Stimulated activated CD4-positive, alpha-beta T cell treated with anti-CD3 and anti-CD28 coated beads, Interleukin-15, amount 100 ng/mL, for 24 hours (primary cell): ENCODE measurements at places on chromosomes 11 and 22.
A peak's percentile ranks its signal among the peaks of the same experiment; 100 is the strongest.

DNA sequence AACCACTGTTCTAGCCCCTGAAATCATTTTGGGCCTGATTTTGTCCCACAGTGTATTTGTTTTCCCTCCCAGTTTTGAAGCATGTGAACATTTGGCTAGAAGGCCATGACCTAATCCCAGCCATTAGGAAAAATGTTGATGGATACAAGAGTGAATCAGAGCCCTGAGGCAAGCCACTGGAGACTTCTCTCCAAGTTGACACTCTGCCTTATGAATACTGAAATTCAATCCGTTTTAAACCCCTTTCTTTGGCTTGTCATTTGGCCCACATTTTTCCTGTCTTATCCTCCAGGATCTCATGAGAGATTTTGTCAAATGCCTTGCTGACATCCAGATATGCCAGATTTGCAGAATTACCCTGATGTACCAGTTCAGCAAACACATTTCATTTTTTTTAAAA, 158.8 kb downstream of the FAT3 start:
- no peak for DNase-seq

GRCh38 chr11:47905358-47906059, 57.4 kb upstream of the NUP160 start:
- DNase-seq = no peak

DNA sequence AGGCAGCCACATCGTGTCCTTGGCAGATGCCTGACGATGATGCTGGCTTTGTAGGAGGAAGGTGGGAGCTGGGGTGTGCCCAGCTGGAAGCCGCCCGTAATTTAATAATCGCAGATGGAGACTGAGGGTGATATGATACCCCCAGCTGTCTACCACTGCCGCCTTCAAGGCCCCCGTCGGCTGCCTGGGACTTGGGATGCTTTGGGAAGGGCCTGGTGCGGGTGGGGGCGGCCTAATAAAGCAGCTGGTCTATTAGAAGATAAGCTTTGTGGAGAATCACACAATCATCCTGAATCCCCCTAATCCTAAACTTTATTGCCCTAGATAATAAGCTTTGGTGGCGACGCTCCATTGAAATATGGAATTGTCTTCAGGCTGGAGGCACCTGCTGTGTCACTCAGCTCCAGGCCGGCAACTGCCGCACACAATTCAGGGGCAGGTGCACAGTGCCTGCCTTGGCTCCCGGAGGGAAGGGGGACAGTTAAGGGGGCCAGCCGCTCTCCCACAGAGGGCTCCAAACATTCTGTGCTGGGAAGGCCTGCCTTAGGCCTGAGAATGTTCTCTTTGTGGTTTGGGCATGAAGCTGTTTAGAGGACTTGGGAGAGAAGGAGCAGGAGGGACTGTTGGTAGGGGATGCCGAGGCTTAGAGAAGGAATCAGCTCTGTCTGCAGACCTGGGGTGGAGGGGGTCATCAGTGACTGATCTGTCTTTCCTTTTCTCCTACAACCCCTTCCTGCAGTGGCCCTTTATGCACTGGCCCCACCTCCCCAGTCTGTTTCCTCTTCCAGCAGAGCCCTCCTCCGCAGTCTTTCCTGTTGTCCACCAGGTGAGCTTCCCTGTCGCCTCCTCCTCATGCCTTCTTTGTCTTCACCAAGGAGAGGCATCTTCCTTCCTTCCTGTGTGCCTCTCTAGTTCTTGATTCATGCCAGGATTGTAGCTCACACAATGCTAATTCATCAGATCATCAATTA, 65.3 kb downstream of the ARL14EP start:
- no peak for DNase-seq

GRCh38 chr22:42294034-42294985, 23.9 kb upstream of the TCF20 start:
- peak; percentile 30 for DNase-seq

GRCh38 chr11:73324116-73324515, 16.0 kb downstream of the ARHGEF17 start:
- no peak for DNase-seq

- no peak for DNase-seq
Measured at GRCh38 chr22:26008587-26008986, 160.7 kb upstream of the SEZ6L start.

DNA sequence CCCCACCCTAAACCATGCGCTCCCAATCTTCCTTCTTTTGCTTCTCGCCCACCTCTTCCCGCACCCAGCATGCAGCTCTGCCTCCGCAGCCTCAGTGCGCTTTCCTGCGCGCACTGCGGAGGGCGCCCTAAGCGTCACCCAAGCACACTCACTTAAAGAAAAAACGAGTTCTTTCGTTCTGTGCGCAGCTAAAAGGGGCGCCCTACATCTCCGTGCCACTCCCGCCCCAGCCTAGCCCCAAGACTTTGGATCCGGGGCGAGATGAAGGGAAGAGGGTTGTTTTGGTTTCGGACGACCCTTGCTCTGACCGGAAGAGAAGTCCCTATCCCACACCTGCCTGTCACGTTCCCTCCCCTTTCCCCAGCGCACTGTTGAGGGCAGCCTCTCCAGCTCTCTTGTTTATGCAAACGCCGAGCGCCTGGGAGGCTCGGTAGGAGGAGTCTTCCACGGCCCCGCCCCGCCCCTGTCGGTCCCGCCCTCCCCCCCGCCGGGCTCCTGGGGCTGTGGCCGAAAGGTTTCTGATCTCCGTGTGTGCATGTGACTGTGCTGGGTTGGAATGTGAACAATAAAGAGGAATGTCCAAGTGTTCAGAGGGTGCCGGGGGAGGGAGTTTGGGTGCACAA, 5.3 kb downstream of the VSIG2 start:
- DNase-seq = peak; percentile 82

DNA sequence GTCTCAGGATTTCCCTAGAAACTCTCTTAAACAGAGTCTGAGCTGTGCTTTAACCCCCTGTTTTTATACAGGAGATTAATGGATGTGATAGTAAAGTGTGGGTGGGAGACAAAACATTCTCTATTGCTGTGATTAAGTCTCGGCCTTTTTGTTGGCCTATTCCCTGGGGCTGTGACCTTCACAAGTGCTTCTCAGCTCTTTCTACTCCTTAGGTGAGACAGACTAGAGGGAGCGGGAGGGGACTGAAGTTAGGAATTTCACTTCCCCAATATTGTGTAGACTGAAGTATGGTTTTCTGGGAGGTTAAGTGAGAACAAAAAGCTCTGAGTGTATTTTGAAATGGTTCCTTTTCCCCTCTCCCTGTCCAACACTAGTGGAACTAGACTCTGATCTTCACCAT, 29.8 kb upstream of the OR8B8 start:
- DNase-seq = no peak

- no peak for DNase-seq
Measured at GRCh38 chr11:106683435-106683834, 334.8 kb downstream of the GUCY1A2 start.

GRCh38 chr11:83611031-83611430, 324.9 kb upstream of the CCDC90B start:
- no peak for DNase-seq

GRCh38 chr11:62721994-62722393, 5.3 kb downstream of the HNRNPUL2 start:
- DNase-seq = no peak

GRCh38 chr11:28209906-28210305, 101.7 kb downstream of the METTL15 start:
- DNase-seq = no peak

GRCh38 chr22:28005513-28005912, 86.5 kb upstream of the PITPNB start:
- DNase-seq = no peak

- DNase-seq = no peak
Measured at GRCh38 chr11:33700063-33700501, 544 bp downstream of the C11orf91 start.

- DNase-seq = peak; percentile 66
Measured at GRCh38 chr22:42299586-42300258, 29.3 kb upstream of the TCF20 start.

- no peak for DNase-seq
Measured at GRCh38 chr11:65317025-65317786, 2.5 kb downstream of the CDC42EP2 start.

- no peak for DNase-seq
Measured at GRCh38 chr22:39091126-39092081, 5.6 kb upstream of the APOBEC3H start.

GRCh38 chr22:41576877-41577276, 12.8 kb downstream of the PMM1 start:
- peak; percentile 47 for DNase-seq

- no peak for DNase-seq
Measured at GRCh38 chr11:123601136-123601535, 53.3 kb downstream of the SCN3B start.

DNA sequence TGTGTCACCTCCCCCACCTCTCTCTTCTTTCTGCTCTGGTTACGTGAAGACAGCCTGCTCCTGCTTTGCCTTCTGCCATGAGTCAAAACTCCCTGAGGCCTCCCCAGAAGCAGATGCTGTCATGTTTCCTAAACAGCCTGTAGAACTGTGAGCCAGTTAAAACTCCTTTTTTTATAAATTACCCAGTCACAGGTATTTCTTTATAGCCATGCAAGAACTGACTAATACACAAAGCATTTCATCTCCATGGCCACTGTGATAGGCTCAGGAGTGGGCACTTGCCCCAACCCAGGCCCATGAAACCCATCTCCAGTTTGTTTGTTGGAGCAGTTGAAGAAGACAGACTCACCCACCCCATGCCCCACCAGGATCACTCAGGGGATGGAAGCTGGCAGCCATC, 253.3 kb upstream of the ISX start:
- no peak for DNase-seq

DNA sequence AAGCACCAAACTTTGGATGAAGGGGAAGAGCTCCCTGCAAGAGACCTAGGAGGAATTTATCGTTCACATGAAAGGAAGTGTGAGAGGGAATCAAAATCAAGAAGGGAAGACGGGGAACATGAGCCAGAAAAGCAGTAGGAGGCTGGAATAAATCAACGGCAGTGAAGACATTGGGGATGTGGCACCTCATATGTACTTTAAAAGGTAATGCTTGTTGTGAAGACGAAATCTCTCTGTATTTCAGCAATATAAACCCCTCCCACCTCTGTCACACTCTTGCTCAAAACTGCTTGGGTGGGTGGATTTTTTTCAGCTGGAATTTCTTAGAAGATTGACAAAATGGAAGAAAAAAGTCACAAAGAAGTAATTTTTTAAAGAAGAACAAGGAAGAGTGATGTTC, 243.5 kb downstream of the BUD13 start:
- no peak for DNase-seq

- no peak for DNase-seq
Measured at GRCh38 chr22:21962655-21962949, 10.0 kb upstream of the PPM1F start.

GRCh38 chr11:94768602-94769541, 716 bp downstream of the AMOTL1 start:
- DNase-seq = peak; percentile 18

- peak; percentile 62 for DNase-seq
Measured at GRCh38 chr11:62444236-62444833, 25.5 kb downstream of the SCGB1A1 start.

- DNase-seq = no peak
Measured at GRCh38 chr11:8566613-8567210, 27.3 kb downstream of the STK33 start.

DNA sequence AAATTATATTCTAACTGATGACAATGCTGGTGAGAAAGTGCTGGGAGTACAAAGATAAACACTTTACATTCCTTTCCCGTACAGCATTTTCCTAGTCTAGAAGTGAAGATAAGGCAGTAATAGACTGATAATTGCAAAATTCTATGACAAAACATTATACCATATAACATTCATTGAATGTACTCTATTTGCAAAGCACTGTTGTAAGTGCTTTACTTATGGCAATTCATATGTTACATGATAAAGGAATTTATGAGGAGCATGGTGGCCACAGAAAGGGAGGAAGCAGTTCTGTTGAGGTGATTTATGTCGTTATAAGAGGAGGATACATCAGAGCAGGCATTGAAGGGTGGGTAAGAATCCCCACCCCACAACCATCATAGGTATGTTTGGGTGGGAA, 434.8 kb downstream of the RAB38 start:
- DNase-seq = no peak

DNA sequence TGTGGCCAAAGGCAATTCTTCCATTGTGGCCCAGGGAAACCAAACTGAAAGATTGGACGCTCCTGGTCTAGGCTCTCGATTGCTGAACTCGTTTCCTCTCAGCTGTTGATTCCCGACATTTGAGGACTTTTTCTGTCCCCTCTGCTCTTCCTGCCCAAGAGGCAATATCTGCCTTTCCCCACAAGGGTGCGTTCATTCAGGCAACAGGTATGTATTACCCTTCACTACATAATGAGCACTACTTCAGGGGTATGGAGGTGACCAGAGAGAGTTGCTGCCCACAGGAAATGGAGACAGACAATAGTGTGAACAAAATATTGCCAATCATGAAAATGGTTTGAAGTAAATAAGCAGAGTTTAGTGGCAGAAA, 8.2 kb downstream of the PTH start:
- peak; percentile 13 for DNase-seq

GRCh38 chr11:3188496-3189195, 23.5 kb upstream of the OSBPL5 start:
- no peak for DNase-seq

DNA sequence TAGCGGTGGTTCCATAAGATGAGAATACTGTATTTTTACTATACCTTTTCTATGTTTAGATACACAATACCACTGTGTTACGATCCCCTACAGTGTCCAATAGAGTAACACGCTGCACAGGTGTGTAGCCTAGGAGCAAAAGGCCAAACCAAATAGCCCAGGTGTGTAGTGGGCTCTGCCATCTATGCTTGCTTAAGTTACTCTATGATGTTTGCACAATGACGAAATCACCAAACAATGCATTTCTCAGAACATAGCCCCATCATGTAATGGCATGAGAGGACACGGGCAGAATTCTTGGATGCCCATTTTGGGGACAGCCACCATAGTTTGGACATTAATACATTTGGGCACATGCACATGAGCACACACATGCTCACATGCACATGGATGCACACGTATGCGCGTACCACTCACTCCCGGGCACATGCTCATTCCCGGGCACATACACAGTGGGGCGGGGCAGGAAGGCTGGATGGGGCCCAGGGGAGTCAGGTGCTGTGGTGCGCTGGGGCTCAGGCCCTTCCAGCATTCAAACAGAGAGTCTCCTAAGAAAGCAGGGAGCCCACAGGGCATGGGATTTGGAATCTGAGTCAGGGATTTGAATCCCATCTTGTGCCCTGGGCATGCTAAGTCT, 51.1 kb downstream of the RTN4R start:
- DNase-seq = no peak

- DNase-seq = no peak
Measured at GRCh38 chr11:98800696-98801095, 220.1 kb upstream of the CNTN5 start.

DNA sequence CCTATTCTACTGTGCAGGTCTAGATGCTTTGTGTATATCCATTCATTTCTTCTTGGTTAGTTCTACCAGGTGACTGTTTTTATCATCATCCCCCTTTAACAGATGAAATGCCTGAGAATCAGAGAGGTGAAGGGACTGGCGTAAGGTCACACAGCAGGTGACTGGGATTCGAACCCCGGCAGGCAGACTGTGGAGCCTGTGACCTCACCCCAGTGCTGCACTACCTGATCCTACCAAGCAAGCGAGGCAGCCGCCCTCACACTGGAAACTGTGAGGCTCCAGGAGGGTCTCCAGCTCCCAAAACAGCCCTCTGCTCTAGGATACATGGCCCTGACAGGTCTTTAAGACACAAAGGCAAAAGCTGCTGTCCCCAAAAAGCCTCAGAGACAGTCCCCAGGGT, 91.7 kb downstream of the CHST1 start:
- DNase-seq = no peak

GRCh38 chr11:99987821-99988470, 699.1 kb upstream of the ARHGAP42 start:
- no peak for DNase-seq

GRCh38 chr11:35986947-35987346, 43.1 kb downstream of the LDLRAD3 start:
- DNase-seq = no peak

GRCh38 chr22:37059876-37060449, 8.4 kb downstream of the KCTD17 start:
- peak; percentile 30 for DNase-seq
